Neural progenitor cell (in vitro differentiated cells): ENCODE measurements at places on chromosomes 5 and 9. TPM values are rescaled to one million over a fixed set of nuclear protein-coding genes. Genes with fewer than 3 reads are reported as not detected.

Gene GRM6
- total RNA-seq: not detected in 2 replicates

Gene BNIP1
- 10.6 and 15.0 TPM in 2 replicates for total RNA-seq

Gene SPINK6
- not detected in 2 replicates for total RNA-seq

DNA sequence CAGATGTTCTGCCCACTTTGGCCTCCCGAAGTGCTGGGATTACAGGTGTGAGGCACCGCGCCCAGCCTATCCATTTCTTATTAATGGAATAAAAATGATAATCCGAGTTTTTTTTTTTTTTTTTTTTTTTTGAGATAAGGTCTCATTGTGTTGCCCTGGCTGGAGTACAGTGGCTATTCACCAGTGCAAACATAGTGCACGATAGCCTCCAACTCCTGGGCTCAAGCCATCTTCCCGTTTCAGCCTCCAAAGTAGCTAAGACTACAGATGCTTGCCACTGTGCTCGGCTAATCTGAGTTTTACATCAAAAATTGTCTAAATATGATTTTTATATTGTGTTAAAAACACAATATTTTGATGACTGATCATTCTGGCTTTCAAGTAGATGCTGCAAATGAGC is 6.6 kb downstream of the GPR107 start:
- no peak for DNase-seq

GRCh38 chr9:108245901-108246300 is 609.9 kb downstream of the ACTL7B start:
- no peak for DNase-seq

DNA sequence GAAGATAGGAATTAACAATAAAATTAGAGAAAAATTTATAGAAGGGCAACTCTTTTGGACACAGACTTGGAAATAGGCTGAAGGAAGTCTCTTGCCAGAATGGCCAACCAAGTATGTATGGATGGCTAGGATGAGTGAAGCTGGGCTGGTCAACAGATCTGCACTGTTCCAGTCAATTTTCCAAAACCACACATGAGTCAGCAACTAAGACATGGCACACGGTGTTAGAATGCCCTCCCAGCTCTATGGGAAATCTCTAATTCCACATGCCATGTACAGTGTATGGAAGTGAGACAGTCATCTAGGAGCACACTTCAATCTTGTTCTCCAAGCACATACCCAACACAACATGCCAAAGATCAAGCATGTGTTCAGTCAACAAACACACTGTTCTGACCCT is 129.6 kb downstream of the GLIS3 start:
- no peak for DNase-seq

- DNase-seq: no peak
Measured at GRCh38 chr5:125484272-125484741, 737.9 kb upstream of the ZNF608 start.

- peak; percentile 78 for DNase-seq
Measured at GRCh38 chr9:70043689-70044489, at the start of gene MAMDC2. TSS of gene MAMDC2 (plus strand) at chr9:70043848. CDS start at chr9:70044198, 350 bp downstream.

GRCh38 chr5:90878549-90879196 is 320.1 kb downstream of the ADGRV1 start:
- no peak for DNase-seq

DNA sequence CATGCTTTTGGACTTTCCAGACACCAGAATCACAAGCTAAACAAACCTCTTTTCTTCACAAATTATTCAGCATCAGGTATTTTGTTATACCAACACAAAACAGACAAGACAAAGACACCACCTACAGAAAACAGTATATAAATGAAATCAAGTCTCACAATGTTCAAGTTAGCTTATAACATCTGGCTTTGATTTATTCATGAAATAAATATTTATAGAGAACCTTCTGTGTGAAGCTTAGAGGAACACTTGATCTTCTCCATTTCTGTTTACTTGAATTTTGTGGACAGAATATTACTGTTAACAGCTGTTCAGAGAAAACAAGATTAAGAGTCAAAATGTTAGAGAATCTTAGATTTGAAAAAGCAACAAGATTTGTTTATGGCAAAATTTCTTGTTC is 137.4 kb upstream of the PRR16 start:
- DNase-seq: no peak

DNA sequence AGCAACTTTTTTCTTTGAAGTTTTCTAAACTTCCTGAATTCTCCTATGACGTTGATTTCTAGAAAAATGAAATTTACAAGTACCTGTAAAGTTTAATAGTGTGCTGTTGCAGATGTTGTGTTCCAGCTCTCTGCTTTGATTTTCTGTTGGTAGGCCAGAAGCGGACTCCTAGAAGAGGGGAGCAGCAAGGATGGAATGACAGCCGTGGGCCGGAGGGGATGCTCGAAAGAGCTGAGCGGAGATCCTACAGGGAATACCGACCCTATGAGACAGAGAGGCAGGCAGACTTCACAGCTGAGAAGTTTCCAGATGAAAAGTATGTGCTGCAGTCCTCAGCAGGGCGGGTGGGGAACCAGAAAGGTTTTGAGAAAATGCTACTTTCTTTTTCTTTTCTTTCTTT is 8.3 kb downstream of the HABP4 start:
- DNase-seq: no peak
